ENCODE measurements at places on chromosomes 1 and 21.

DNA sequence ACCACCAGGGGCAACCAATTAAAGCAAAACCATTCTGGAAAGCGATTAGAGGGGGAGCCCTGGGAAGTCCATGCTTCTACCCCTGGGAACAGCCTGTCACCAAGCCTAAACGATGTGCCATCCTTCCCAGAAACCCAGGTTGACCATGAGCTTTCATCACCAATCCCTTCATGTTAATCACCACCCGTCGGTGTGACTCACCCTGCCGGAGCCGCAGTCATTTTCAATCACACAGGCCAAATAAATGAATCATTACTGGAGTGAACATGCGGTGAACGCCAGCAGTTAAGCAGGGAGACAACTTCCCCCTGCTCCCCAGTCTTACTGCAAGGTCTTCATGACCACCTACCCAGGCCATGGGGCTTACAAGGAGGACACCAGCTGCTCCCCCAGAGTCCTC, 308.8 kb downstream of the AJAP1 start:
- no peak for DNase-seq

GRCh38 chr1:40652979-40653378, 12.5 kb downstream of the RIMS3 start:
- DNase-seq = no peak

DNA sequence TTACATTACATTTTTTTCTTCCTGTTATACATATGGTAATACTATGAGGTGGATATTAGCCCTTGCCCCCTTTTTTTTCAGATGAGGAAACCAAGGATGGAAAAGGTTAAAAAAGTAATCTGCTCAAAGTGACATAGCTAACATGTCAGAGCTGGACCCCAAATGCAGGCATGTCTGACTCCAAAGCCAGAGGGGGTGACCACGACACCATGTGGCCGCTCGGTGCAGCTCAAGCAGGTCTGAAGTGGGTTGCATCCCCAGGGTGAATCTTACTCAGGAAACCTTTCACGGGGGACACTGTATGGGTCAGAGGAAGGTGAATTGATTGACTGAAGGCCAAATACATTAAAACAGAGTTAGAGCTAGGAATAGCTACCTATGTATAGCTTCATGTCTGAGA, 34.8 kb downstream of the CD34 start:
- no peak for DNase-seq

- no peak for DNase-seq
Measured at GRCh38 chr1:46041974-46042373, 90.5 kb downstream of the PIK3R3 start.

DNA sequence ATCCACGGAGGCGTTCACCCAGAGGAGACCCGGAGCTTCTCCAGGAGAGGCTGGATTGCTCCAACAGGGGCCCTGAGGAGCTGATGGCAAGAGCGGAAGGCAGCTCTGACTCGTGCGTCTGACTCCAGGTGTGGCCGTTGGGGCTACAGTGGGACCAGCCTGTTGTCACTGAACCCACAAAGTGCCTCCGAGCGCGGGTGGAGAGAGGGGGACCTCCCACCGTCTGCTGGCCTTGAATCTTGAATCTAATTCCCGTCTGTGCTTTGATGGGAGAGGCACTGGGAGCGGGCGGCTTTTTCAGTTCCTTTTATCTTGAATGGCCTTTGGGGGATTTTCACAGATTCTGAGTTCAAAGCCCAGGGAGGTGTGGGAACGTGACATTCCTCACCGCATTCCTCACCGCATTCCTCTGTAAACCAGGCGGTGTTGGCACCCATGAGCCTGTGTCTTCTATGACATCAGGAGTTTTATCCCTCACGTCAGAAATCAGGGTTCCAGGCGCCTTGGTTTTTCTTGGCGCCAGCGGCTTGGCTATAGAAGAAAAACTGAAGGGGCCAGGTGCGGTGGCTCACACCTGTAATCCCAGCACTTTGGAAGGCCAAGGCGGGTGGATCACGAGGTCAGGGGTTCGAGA, 39.2 kb upstream of the COL18A1 start:
- DNase-seq = no peak

DNA sequence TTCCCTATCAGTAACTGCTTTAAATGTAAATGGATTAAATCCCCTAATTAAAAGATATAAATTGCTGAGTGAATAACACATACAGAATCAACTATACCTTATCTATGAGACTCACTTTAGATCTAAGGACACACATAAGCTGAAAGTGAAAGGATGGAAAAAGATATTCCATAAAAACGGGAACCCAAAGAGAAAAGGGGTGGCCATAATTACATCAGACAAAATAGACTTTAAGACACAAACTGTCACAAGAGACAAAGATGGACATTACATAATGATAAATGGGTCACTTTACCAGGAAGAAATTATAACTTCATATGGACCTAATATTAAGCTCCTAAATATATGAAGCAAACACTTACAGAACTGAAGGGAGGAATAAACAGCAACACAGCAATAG, 59.2 kb downstream of the SLC25A24 start:
- DNase-seq = no peak

DNA sequence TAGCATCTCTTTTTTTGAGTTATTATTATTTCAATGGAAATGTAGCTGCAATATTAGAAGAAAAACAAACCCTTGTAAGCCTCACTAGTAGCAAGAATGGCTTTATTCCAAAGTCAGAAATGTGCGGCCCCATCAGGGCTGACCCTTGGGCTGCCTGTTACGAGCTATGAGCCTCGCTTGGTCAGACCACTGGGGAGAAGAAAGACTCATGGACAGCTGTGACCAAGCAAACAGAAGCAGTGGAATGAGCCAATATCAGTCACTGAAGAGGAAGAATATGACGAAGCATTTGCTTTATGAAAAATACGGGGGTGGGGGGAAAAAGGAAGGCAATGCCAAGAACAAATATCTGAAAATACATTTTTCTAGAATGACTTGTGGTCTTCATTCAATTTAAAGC, 504.5 kb downstream of the LMO4 start:
- no peak for DNase-seq

- peak; percentile 92 for DNase-seq
Measured at GRCh38 chr1:44405031-44405797, at the start of gene RNF220. TSS of gene RNF220 (plus strand) at chr1:44405255.

- DNase-seq = no peak
Measured at GRCh38 chr1:191145834-191146233, 668.2 kb upstream of the BRINP3 start.

GRCh38 chr21:44865561-44866280, 7.8 kb downstream of the PTTG1IP start:
- peak; percentile 45 for DNase-seq

GRCh38 chr1:101112051-101112780, 86.6 kb upstream of the DPH5 start:
- peak; percentile 76 for DNase-seq

- DNase-seq = peak; percentile 29
Measured at GRCh38 chr1:67749844-67750690, 65.1 kb downstream of the GADD45A start.
